ENCODE measurements at places on chromosomes 2 and 18.
A peak's percentile ranks its signal among the peaks of the same experiment; 100 is the strongest.

DNA sequence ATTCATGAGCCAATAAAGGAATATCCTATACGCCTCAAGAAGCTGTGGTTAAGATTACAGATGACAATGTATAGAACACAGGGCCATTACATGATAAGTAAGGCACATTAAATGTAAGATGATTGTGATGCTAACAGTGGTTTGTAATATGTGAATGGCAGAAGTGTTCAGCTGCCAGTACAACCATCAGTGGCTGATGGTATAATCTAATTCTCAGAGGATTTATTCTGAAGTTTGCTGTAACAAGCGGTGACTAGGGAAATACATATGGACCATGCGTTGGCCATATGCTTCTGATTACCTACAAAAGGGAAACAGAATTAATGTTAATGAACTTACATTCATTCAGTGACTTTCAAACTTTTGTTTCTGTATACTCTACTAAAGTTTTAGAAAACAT lies 750.8 kb upstream of the KLHL29 start:
- DNase-seq: peak; percentile 60

DNA sequence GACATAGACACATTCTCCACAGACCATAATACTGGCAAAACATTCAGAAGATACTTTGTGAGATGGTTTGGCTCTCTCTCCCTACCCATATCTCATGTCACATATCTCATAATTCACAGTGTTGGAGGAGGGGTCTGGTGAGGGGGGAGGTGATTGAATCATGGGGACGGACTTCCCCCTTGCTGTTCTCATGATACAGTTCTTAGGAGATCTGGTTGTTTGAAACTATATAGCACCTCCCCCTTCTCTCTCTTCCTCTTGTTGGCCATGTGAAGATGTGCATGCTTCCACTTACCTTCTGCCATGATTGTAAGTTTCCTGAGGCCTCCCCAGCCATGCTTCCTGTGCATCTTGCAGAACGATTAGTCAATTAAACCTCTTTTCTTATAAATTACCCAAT lies 61.1 kb downstream of the HK2 start:
- DNase-seq: no peak

- no peak for DNase-seq
Observed at GRCh38 chr18:79789901-79790890, 7.5 kb upstream of the KCNG2 start.

- DNase-seq: no peak
Observed at GRCh38 chr2:27236136-27236535, 19.0 kb downstream of the CAD start.

GRCh38 chr2:37287966-37288365 lies 36.7 kb downstream of the PRKD3 start:
- DNase-seq: peak; percentile 12

DNA sequence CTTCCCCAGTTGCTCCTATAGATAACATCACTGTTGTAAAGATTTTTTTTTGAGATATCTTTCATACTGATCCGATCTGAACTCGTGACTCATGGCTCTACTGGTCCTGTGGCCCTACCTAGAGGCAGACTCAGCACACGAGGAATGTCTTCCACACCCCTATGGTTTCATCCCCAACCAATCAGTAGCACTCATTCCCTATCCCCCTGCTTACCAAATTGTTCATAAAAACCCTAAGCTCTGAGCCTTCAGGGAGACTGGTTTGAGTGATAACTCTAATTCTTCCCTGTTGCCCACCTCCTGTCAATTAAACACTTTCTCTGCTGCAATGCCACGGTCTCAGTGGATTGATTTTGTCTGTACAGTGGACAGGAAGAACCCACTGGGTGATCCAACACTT lies 4.2 kb upstream of the SAP130 start:
- no peak for DNase-seq

- DNase-seq: no peak
Observed at GRCh38 chr2:74893332-74893731, 59.4 kb downstream of the HK2 start.
